ENCODE measurements at places on chromosomes 5 and 9.

- no peak for DNase-seq
Measured at GRCh38 chr5:167730121-167730520, 561.3 kb upstream of the WWC1 start.

DNA sequence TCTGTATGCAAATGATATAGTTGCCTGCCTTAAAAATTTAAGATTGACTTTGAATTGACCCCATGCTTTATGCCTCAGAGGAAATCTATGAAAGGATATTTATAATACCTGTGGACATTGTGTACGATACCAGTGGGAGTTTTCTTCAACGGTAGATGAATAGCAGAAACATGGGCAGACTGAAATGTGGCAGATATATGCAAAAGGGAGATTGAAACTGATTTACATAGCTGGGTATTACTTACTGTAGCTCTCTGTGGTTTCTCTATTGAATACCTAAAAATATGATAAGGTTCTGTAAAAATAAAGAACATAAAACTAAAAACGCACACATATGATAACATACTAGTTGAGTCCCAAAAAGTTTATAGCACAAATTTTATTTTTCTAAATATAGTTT is 345.2 kb upstream of the PCSK5 start:
- DNase-seq, result no peak

DNA sequence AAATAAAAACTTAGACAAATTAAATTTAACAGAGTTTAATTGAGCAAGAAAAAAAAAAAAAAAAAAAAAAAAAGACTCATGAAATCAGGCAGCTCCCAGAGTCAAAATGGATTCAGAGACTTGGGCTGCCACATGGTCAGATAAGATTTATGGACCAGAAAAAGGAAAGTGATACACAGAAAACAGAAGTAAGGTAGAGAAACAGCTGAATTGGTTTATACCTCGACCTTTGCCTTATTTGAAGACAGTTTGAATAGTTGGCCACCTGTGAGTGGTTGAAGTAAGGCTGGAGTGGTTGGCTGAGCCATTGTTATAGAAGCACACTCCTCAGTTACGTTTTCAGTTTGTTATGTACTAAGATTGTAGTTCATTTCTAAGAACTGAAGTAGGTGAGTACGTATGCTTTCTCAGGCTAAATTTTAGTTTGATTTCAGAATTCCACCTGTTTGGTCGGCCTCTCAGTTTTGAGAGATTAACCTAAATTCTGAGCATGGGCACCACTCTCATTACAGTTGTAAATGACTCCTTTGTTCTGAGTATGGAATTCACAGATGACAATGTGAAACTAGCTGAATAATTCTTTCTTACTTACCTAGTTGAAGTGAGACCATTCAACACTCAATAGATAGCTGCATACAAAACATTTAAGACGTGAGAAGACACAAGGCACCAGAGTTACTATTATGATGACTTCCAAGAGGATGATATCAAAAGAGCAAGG is 149.0 kb downstream of the AOPEP start:
- DNase-seq, result peak; percentile 39

GRCh38 chr9:120480707-120481106 is 99.3 kb downstream of the CDK5RAP2 start:
- DNase-seq, result no peak

- peak; percentile 36 for DNase-seq
Measured at GRCh38 chr5:146238973-146239372, 35.6 kb downstream of the RBM27 start.

DNA sequence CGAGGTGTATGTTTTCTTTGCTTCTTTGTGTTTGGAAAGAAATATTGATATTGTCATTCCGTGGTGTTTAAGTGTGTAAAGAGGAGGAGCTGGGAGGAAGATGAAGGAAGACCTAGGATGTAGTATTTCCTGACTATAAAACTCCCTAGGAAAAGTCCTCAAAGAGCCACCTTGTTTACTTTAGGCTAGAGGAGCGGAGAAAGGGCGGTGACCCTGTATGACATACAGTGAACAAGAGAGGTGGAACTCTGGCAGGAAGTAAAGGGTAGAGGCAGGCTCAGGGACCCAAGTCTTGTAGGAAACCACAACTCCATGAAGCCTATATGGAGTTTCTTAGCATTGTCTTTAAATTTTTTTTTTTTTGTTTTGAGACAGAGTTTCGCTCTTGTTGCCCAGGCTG is 303.9 kb downstream of the DOCK8 start:
- DNase-seq, result no peak

DNA sequence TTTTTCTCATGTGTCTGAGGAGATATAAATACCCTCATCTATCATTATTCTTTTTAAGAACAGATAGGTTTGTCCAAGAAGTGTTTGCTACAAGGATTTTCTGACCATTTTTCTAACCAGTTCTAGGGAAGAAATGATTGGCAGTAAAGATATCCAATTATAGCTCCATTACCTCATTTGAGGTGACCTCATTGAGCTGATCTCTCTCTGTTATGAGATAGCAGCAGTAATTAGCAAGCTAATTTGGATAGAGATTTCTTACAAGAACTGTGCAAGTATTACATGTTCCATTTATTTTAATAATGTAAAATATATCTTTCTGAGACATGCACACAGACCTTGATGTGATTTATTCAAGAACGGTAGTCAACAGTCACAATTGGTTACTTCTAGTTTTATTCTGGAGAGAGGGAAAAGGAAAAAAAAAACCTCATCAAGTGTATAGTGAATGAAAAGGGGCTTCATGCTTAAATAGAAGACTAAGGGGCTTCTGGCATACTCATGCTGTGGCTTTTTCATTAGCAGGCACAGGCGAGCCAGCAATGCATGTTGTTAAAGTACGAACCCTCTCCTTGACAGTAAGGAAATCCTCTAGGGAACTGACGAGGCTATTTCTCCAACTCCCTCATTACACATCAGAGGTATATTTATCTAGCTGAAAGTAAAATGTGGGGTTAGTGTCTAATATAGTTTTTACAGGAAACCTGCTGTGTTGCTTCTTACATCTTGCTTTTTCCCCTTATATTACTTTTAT is 127.3 kb downstream of the NUDT12 start:
- no peak for DNase-seq

- no peak for DNase-seq
Measured at GRCh38 chr5:6950860-6951259, 237.6 kb downstream of the TENT4A start.

DNA sequence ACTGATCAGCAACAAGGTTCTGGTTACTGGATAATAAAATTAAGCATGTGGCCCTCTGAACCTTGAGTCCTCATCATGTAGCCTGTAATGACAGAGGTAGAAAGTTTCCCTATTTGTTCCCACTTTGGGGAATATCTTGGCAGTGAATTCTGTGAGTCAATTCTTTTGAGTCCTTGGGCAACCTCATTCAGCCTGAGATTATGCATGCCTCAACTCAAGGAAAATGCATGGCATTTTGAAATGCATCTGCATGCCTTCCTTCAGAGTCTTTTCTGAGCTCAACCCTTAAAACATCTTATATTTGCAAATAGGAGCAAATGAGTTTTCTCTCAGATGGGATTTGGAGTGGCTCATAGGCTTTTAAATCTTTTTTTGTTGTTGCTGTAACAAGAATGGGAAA is 218.1 kb upstream of the CD180 start:
- DNase-seq, result no peak

- no peak for DNase-seq
Measured at GRCh38 chr5:172319708-172320441, 36.3 kb upstream of the UBTD2 start.

DNA sequence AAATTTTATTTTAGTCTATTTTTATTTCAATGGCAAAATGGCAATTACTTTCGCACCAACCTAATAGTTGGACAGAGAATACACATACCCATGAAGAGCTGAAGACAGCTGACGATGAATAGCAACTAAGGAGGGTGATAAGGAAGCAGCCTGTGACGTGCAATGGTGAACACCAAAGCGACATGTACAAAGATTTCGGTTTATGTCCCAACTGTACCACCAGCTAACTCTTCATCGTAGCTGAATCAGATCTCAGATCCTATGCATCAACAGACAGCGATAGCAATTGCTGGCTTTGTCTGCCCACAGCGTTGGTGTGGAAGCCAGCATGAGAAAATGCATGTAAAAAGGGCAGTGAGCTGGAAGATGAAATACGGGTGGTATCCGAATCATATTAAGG is 130.6 kb upstream of the ANKH start:
- no peak for DNase-seq

- no peak for DNase-seq
Measured at GRCh38 chr5:10620346-10620745, 56.5 kb downstream of the ANKRD33B start.

GRCh38 chr5:171537070-171537849 is 117.8 kb downstream of the FGF18 start:
- no peak for DNase-seq

GRCh38 chr9:96333958-96334357 is 32.0 kb upstream of the HSD17B3 start:
- no peak for DNase-seq

DNA sequence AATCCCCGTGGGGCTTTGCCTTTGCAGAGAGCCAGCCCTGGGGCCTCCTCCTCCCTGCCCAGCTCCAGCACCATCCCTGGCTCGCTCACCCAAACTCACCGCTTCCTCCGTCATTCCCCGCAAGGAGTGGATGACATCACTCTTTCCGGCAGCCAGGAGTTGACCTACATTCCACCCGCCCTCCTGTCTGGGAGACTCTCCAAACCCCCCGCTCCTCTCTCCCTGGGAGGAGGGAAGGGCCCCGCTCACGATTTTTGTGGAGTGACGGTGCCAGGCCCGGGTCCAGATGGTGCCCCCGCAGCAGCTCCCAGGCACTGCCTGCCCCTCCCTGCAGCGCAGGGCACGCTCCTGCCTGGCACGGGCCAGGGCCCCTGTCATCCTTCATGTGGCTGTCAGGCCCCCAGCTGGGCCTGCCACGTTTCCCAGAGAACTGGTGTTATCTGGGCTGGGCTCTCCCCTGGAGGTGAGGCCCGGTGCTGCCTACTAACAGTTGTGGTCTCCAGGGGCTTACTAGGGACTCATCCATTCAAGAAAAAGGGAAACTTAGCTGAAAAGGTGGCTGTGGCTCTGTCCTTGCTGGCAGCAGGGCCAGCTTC is 52.3 kb downstream of the NTNG2 start:
- DNase-seq, result no peak

- no peak for DNase-seq
Measured at GRCh38 chr5:104370523-104370922, 807.9 kb upstream of the NUDT12 start.

DNA sequence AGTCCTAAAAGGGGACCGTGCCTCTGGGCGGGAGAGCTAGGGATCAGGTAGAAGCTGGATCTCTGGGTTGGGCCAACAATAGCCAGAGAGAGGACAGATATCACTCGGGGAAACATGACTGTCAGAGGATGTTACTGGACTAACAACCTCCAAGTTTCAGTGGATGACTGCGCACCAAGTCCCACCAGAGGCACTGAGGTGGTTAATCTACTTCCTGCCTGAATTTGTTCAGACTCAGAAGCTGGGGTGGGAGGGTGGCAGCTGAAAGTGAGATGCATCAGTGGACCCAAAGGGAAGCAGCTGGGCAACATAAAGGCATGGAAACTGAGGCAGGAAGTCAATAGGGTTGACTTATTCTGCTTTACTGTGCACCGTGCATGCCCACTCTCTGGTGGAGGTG is 130.1 kb upstream of the SLC44A1 start:
- no peak for DNase-seq

GRCh38 chr5:157342822-157343402 is 77.0 kb downstream of the CYFIP2 start:
- DNase-seq, result peak; percentile 37

GRCh38 chr9:94603259-94604160 is 9.9 kb upstream of the FBP2 start:
- DNase-seq, result peak; percentile 90

DNA sequence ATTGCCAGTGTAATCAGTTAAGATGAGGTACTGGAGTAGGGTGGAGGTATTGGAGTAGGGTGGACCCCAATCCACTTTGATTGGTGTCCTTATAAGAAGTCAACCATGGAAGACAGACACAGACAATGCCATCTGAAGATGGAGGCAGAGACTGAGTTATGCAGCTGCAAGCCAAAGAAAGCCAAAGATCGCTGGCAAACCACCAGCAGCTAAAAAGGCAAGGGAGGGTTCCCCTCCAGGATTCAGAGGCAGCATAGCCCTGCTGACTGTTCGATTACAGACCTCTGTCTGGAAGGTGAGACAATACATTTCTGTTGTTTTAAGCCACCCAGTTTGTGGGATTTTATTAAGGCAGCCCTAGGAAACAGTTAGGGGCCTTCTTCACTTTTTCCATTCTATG is 30.5 kb upstream of the CKMT2 start:
- no peak for DNase-seq

GRCh38 chr5:128844354-128844923 is 120.8 kb upstream of the SLC27A6 start:
- DNase-seq, result peak; percentile 6

DNA sequence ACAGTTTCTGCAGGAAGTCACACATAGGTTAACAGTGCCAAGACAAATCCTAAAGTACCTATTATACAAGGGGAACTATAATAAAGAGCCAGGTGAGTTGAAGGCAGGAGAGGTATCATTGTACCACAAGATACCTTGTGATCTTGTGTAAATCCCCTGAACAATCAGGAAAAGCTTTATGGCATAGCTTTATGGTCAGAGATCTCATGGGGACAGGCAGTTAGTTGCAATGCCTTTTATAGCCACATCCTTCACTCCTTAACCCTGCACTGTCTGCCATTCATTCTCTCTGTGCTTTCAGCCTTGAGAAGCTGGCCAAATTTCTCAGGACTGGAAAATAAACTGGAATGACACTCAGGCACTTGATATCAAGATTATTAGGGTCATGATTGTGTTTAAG is 97.0 kb downstream of the GHR start:
- no peak for DNase-seq

- no peak for DNase-seq
Measured at GRCh38 chr9:8259028-8259427, 459.4 kb upstream of the DMAC1 start.

GRCh38 chr5:167296661-167297060 is 994.8 kb upstream of the WWC1 start:
- no peak for DNase-seq

- no peak for DNase-seq
Measured at GRCh38 chr5:43110606-43111170, 10.0 kb upstream of the ZNF131 start.

DNA sequence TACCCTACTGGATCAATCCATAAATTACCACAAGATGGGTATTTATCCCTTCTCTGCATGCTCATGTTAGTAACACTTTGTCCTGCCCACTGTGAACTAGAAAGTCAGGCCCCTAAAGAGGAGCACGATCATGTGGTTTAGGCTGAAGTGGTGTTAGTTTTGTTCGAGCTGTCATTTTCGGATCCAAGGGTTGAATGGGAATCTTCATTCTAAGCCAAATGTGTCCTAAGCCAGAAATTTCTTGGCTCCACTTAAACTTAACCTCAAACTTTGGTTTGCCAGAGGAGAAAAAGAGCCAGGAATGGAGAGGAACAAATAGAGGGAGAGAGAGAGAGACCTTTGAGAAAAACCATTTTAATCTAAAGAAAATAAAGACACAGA is 837.7 kb upstream of the ZNF608 start:
- DNase-seq, result no peak

Data from GM20000 (cell line).